Immature natural killer cell (primary cell): ENCODE measurements at places on chromosomes 6 and 20.

GRCh38 chr6:156613996-156614395 lies 163.2 kb upstream of the ARID1B start:
- DNase-seq = no peak

GRCh38 chr6:69696273-69696672 lies 100.5 kb downstream of the LMBRD1 start:
- DNase-seq = no peak

GRCh38 chr6:34865107-34865506 lies 22.7 kb downstream of the TAF11 start:
- no peak for DNase-seq

GRCh38 chr6:119043783-119044182 lies 34.7 kb downstream of the FAM184A start:
- no peak for DNase-seq

DNA sequence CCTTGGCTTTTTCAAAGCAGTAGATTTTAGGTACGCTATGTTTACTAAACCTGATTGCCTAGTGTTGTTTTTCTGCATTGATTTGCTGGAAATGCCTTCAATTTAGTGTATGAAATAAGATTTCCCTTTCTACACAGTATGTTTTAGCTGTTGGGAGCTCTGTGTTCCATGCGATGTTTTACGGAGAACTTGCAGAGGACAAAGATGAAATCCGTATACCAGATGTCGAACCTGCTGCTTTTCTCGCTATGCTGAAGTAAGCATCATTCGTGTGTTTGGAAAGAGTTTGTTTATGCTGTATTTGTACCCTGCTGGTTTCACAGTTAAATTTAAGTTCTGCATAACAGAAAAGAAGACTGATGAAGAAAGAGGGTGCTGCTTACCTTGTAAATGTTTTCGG lies 1.9 kb downstream of the BTBD3 start:
- no peak for DNase-seq

DNA sequence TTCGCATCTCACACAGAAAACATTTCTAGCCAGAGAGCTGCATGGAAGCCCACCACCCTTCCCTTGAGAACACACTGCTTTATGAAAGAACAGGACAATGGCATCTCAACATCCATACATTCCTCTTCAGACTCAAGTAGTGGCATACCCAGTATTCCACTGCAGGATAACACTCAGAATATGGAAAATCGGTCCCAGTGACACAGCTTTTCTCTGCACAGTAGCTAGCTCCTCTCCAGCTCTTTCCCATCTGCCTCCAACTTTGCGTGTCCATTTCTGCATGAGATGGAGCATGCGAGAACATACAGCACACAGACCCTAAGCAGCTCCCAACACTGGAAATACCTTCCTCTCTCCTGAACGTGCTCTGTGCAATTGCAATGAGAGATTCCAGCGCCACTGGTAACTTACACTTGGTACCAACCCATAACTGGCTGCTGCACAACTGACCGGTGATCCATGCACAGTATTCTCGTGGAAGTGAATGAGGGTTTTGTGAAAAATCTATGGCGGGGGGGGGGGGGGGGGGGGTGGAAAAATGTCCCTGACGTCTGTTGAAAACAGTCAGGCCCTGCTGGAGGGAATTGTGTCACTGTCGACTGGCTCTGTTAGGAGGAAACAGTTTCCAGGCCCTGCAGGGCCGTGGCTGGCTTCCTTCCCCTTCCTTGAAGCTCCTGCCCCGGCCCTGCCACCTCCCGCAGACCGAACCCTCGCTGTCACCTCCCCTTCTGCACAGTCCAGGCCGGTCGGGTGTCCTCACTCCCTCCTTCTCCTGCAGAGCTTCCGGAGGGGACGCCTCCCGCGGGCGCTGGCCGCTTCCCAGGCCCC lies 265.9 kb upstream of the QKI start:
- no peak for DNase-seq

- DNase-seq = no peak
Measured at GRCh38 chr6:168951217-168951616, 302.4 kb downstream of the THBS2 start.

DNA sequence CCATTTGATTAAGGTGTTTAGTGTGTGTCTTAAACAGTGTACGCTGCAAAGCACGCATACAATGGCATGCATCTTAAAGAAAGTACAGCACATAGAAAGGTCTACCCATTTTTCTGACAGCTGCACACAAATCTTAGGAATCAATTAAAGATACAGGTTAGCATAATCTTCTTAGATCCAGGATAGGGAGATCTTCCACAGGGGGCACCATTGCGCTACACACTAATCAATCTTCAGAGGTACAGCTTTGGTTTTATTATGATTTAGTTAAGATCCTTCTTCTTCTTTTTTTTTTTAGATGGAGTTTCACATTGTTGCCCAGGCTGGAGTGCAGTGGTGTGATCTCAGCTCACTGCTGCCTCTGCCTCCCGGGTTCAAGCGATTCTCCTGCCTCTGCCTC lies 63.7 kb upstream of the BEND3 start:
- DNase-seq = no peak

DNA sequence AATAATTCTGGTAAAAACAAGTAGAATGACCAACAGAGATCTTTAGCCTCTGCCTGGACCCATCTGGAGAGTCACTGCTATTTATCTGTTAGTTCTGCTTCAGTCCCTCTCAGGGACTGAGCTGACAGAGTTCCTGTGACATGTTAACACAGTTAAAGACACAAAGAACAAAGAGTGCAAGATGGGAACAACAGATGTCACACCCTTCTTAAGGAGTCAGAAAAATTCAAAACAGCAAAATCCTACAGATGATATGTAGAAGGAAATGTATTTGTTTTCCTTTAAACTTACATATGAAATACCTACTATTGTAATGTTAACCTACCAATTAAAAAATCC lies 102.2 kb downstream of the FYN start:
- DNase-seq = no peak

DNA sequence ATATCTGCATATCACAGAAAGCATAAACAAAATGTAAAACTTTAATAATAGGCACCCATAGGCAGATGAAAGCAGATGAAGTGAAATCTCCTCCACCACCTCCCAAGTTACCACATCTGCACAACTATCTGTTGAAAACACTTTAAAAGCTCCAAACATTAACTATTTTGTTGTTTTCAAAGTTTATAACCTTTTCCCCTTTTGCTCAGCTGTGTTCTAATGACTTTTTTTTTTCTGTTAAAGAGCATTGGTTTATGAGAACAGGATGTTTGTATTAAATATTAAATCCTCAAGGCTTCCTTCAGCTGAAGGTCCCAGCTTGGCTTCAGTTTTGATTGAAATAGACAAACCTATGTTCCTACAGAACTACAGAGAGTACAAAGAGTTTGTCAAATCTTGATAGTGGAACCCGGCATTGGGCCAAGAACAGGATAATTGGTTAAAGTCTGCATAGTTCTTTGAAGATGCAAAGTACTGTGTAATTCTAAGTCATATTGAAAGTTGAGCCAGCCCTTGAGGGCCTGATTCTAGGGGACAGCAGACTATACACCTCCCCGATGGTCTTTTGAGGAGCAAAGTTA lies 255.1 kb upstream of the JAG1 start:
- no peak for DNase-seq

DNA sequence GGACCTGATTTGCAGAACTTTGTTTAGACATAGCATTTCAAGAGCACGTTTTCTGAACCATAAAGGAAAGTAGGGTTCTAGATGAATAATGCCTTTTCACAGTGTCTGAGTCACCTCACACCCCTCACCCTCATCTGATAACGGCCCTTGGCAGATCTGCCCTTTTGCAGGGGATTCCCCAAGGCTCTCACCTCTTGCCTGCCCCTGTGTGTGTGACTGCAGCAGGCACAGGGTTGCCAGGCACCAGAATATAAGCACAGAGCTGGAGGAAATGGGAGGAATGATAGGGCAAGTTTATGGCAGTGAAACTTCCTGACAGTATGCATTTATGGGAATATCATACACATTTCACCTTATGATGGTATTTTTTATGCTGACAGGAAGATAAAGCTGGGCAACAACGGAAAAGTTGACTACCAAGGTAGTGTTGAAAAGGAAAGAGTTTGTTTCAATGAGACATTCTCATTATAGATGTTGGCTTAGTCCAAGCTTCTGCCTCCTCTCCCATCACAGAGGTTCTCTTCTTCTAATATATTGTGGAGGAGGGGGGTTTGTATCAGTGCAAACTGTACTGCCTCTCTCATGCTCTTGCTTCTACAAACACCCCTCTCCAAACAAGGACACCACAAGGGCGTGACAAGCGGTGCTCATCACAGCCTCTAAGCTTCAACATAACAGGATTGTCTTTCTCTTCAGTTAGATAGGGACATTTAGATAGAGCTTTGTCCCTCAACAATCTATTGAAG lies 101.5 kb upstream of the BACH2 start:
- peak; percentile 85 for DNase-seq

GRCh38 chr6:137827411-137827940 lies 39.6 kb upstream of the TNFAIP3 start:
- no peak for DNase-seq

GRCh38 chr6:166998256-166999144 lies 697 bp upstream of the CEP43 start:
- peak; percentile 10 for DNase-seq

- DNase-seq = no peak
Measured at GRCh38 chr6:121465101-121465500, 29.7 kb downstream of the GJA1 start.

DNA sequence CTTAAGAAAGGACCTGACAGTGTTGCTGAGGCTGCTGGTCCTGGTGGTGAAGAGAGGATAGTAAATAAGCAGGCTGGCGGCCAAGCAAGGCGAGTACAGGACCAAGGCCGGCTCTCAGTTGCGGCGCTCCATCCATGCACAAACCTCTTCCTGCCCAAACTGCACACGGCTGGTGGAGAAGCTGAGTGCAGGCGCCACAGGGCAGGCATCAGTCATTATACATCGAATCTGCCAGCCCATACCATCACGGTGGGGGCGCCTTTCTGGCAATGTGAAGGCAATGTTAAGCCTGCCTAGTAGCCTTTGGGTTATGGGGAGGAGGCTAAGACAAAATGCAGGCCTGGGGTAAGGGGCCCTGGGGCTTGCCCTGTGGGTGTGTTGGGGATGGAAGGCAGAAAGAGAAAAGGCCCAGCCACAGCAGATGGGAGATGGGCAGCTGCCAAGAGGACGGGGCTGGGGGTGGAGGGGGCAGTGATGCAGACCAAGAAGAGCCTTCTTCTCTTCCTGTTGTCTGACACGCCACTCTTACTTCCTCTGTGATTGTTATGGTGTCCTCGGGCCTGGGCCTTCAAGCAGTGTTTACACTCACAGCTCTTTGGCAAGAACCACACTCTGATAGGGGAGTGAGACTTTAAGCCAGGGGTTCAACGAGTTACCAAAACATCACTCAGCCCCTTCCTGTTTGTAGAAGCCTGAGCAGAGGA lies 20.3 kb upstream of the KCNK16 start:
- peak; percentile 13 for DNase-seq

GRCh38 chr20:41177636-41178035 lies 40.3 kb downstream of the PLCG1 start:
- DNase-seq = no peak

DNA sequence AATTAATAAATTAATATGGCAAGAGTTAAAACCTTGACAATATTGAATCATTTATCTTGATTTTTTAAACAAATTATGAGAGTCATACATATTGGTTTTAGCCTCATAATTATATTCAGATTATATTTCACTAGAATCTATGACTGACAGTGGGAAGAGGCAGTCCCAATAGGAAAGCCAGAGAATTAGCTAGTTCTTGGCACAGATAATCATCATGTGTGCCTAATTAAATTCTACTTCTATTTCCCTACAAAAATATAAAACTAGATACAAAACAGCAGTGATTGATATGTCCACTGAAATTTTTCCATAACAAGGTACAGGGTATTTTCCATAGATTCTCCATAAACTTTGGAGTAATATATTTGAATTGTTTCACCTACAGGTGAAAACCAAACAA lies 38.6 kb downstream of the COL9A1 start:
- DNase-seq = no peak

DNA sequence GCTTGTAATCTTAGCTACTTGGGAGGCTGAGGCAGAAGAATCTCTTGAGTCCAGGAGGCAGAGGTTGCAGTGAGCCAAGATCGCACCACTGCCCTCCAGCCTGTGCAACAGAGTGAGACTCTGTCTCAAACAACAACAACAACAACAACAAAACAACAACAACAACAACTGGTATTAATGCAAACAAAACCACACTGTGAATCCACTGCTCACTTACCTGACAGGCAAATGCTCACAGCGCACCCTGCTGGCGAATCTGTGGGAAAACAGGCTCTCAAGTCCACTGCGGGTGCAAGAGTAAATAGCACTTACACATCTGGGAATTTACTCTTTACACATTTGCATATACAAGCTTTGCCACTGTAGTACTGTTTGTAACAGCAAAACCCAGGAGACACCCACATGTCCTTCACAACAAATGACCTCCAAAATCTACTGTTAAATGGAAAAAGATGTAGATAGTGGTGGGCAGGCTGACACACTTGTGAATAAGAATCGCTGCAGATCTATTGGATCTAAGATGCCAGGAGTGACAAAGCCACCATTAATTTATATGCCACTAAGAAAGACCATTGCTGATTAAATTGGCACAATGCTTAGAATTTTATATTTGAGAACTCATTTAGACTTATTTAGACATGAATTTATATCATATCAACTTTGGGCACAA lies 29.3 kb downstream of the NSFL1C start:
- DNase-seq = peak; percentile 68

DNA sequence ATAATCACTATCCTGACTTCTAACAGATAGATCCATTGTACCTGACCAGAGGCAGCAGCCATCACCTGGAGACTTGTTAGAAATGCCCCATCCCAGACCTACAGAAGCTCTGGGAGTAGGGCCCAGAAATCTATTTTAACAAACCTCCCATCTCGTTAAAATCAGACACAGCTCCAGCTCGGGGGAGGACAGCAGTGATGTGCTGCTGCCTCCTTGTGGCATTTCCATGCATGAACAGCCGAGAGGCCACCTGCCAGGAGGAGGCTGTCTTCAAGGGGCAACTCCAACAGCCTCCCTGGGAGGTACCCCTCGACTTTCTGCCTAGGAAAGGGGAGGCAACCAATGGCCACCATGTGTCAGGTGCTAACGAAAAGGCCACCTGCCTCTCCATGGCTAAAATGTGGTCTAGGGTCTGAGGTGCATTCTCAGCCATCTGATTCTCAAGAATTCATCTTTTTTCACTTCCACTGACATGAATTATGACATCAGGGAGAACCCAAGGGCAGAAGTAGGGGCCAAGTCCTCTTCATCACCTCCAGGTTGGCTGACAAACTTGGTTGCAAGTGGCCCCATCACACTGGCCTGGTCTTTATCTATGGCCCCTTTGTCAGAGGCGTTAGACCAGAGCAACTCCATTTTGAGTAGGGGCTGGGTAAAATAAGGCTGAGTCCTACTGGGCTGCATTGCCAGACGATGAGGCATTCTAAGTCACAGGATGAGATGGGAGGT lies 12.2 kb upstream of the KCNK15 start:
- DNase-seq = peak; percentile 55

DNA sequence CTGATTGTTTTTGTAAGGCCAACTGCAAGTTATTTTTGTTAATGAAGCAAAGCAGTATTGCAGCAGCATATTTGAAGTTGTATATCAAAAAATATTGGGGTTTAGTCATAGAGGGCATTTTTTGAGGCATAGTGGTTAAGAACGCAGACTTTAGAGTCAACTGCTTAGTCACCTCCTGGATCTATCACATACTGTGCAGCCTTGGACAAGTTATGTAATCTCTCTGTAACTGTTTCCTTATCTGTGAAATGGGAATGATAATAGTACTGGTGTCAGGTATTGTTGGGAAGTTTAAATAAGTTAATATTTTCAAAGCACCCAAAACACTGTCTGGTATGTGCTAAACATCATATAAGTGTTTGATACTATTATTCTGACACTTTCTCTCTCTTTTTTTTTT lies 27.2 kb upstream of the EFHC1 start:
- no peak for DNase-seq

GRCh38 chr20:8190043-8190880 lies 58.2 kb downstream of the PLCB1 start:
- no peak for DNase-seq

GRCh38 chr6:41524634-41525011 lies 21.6 kb upstream of the FOXP4 start:
- no peak for DNase-seq
